NCI-H1105 (cell line): ENCODE measurements at places on chromosomes 3 and 15.

DNA sequence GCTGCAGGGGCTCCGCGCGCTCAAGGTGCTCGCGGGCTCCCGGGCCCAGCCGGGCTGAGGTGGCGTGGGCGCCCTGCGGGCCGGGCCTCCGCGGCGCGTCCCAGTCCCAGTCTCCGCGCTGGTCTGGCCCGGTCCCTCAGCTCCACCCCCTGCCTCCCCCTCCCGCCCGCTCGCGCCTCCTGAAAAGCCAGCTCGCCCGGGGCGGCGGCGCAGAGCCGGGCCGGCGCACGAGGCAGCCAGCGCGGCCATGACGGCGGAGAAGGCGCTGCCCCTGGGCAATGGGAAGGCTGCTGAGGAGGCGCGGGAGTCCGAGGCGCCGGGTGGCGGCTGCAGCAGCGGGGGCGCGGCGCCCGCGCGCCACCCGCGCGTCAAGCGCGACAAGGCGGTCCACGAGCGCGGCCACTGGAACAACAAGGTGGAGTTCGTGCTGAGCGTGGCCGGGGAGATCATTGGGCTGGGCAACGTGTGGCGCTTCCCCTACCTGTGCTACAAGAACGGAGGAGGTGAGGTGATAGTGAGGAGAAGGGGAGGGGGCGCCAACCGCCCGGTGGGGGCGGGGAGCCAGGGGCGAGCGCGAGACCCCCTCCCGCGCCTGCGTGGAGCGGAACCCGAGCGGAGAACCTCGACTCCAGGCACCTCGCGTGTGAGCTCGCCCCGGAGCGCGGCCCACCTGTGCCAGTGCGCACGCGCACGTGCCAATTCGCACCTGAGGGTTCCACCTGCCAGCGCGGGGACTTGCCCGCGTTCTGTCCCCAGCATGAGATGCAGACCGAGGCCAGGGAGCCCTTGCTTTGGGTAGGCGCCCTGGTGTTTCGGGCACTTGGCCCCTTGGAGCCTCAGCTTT lies at the start of gene SLC6A11:
SLC6A11 (plus strand) TSS at position 210 of the 844 bp plus-strand sequence; CDS start at position 248, 38 bp downstream.
- no peak for DNase-seq

- DNase-seq: no peak
Measured at GRCh38 chr3:52688266-52688665, 2.4 kb downstream of the GNL3 start.

- DNase-seq: no peak
Measured at GRCh38 chr3:10783360-10784351, 32.4 kb upstream of the SLC6A11 start.

- no peak for DNase-seq
Measured at GRCh38 chr3:100158918-100159330, 44.6 kb upstream of the FILIP1L start.

- no peak for DNase-seq
Measured at GRCh38 chr3:141227752-141228151, 3.9 kb upstream of the PXYLP1 start.

GRCh38 chr3:191355406-191355805 lies 25.1 kb upstream of the UTS2B start:
- no peak for DNase-seq

GRCh38 chr3:69126999-69127398 lies 4.6 kb upstream of the LMOD3 start:
- DNase-seq: no peak

- no peak for DNase-seq
Measured at GRCh38 chr15:38509152-38509551, 55.2 kb downstream of the FAM98B start.

GRCh38 chr15:64775551-64776401 lies at the start of gene RBPMS2:
TSS of gene RBPMS2 (minus strand) at chr15:64775589. CDS start at chr15:64775319, 270 bp downstream.
- no peak for DNase-seq

GRCh38 chr3:62149962-62150361 lies 223.4 kb downstream of the FEZF2 start:
- DNase-seq: no peak

DNA sequence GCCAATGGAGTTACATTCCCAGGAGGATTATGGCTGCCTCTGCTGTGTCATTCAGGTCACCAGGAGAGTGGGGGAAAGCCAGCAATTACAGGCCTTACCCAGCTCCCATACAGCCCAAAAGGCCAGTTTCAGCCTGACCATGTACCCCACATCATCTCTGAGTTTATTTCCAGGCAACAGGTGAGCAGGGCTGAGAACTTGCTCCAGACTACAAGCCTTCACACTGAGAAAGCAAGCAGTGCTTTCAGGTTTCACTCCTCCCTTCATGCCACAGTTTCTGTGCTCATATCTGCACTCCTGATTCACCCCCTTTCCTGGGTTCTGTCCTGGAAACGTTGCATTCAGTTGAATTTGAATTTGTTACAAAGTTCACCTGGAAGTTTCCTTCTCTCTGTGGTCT lies 68.1 kb upstream of the ABI3BP start:
- DNase-seq: no peak

DNA sequence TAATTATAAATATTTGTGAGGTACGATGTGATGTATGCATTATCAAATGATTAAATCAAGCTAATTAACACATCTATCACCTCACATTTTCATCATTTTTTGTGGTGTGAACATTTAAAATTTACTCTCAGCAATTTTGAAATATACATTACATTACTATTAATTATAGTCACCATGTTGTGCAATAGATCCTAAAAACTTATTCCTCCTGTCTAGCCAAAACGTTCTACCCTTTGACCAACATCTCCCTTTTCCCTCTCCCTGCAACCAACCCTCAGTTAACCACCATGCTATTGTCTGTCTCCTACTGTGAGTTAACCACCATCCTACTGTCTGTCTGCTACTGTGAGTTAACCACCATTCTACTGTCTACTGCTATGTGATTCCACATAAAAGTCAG lies 20.7 kb upstream of the SLMAP start:
- DNase-seq: no peak

DNA sequence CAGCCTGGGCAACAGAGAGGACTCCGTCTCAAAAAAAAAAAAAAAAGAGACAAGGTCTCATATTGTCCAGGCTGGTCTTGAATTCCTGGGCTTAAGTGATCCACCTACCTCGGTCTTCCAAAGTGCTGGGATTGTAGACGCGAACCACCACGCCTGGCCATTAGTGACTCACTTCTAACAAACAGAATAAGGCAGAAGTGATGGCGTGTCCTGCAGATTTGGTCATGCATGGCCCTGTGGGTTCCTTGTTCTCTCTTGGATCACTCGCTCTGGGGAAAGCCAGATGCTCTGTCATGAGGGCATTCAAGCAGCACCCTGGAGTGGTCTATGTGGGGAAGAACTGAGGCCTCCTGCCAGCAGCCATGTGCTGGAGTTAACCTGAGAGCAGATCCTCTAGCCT lies 27.4 kb upstream of the TJP1 start:
- DNase-seq: no peak

DNA sequence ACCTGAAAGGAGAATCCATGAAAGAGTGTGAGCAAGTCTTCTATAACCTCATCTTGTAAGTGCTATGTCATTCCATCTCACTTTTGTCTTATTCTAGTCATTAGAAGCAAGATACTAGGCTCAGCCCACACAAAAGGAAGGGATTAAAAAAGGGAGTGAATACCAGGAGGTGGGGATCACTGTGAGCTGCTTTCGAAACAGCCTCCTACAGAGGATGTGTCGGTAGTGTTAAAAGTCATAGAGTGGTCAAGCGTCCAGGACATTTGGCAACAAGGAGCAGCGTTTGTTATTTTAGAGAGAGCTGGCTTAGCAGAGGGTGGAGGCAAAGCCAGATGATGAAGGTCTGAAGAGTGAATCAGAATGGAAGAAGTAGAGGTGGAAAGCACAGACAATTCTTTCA lies 11.7 kb upstream of the ZNF148 start:
- no peak for DNase-seq

GRCh38 chr3:30614943-30615342 lies 8.5 kb downstream of the TGFBR2 start:
- no peak for DNase-seq

GRCh38 chr3:172347895-172348679 lies 100.2 kb downstream of the GHSR start:
- peak; percentile 13 for DNase-seq

GRCh38 chr15:36932070-36932469 lies 168.3 kb downstream of the MEIS2 start:
- DNase-seq: no peak

- DNase-seq: no peak
Measured at GRCh38 chr3:148865049-148865448, at the start of gene CPA3. TSS of gene CPA3 (plus strand) at chr3:148865296. CDS start at chr3:148865308, 12 bp downstream.

DNA sequence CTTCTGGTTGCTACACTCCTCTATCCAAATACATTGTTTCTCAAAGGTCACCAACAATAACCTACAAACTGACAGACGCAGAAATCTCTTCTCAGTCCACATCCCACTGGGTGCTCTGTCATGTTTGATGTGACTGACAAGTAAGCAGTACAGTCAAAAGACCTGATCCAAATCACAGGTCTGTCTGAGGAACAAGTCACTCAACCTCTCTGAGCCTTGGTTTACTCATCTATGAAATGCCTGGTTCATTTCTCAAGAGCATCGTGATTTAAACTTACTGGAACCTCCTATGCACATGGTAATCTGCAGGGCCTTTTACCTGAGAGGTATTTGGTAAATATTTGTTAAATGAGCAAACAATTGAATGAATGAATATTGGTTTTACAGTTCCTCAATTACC lies 5.5 kb downstream of the LRRC31 start:
- DNase-seq: no peak

DNA sequence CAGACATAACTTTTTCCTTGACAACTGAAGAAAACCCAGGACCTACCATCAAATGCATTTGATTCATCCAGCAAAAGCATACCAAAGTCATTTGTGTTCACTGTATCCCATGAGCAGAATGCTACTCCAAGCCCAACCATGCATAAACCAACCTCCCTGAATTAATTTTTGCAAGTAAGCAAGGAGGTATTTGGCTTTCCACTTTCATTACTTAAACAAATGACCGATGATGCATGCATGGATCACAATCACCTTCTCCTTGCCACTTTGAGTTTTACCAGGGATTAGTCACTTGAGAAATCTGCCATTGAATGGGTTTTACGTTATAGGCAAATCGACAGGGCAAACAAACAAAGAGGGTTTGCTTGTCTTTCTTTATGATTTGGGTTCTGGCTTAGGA lies 214.8 kb downstream of the FMN1 start:
- DNase-seq: no peak

GRCh38 chr15:77617476-77618230 lies 15.1 kb downstream of the LINGO1 start:
- DNase-seq: no peak

- DNase-seq: no peak
Measured at GRCh38 chr3:124397088-124397487, 333.2 kb upstream of the UMPS start.

GRCh38 chr15:50219820-50220219 lies 37.8 kb downstream of the SLC27A2 start:
- no peak for DNase-seq

- no peak for DNase-seq
Measured at GRCh38 chr15:94644433-94644832, 413.1 kb downstream of the MCTP2 start.

- DNase-seq: no peak
Measured at GRCh38 chr3:106428565-106428994, 559.8 kb upstream of the CBLB start.

DNA sequence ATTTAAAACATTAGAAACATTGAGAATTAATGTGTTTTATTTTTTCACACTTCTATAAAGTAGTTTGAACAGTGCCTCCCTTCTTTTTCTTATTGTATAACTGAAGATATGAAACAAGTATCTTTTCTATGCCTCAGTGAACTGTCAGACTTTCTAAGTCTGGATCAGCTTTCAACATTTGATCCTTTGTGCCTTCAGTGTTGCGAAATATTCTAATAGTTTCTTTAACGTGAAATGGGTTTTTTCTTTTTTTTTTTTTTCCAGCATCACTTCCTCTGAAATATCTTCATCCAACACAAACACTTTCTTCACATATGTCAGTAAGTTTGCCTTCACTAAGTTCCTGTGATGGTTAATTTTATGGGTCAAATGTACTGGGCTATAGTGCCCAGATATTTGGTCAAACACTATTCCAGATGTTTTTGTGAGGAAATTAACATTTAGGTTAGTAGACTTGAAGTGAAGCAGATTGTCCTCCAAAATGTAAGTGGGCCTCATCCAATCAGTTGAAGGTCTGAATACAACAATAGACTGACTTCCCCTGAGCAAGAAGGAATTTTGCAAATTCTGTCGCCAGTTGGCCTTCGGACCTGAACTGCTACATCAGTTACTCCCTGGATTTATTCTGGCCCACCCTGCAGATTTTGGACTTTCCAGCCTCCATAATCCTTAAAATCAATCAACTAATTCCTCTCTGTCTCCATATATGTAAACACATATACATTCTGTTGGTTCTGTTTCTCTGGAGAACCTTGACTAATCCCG lies 6.4 kb upstream of the CPOX start:
- DNase-seq: no peak

GRCh38 chr3:156093964-156094363 lies 26.4 kb upstream of the KCNAB1 start:
- no peak for DNase-seq

- peak; percentile 19 for DNase-seq
Measured at GRCh38 chr3:43923104-43923882, 232.6 kb downstream of the ABHD5 start.

GRCh38 chr3:17686613-17687012 lies 55.8 kb downstream of the TBC1D5 start:
- DNase-seq: no peak

DNA sequence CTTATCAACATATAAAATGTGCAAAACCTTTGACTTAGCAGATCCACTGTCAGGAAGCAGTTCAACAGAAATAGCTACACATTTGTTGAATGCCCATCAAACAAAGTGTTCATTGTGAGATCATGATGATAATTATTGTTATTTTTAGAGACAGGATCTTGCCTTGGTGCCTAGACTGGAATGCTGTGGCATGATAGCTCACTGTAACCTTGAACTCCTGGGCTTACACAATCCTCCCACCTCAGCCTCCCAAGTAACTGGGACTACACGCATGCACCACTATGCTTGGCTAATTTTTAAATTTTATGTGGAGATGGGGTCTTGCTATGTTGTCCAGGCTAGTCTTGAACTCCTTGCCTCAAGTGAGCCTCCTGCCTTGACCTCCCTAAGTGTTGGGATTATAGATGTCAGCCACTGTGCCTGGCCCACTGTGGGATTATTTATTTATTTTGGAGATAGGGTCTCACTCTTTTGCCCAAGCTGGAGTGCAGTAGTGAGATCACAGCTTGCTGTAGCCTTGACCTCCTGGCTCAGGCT lies 8.8 kb downstream of the MAP2K5 start:
- DNase-seq: no peak

DNA sequence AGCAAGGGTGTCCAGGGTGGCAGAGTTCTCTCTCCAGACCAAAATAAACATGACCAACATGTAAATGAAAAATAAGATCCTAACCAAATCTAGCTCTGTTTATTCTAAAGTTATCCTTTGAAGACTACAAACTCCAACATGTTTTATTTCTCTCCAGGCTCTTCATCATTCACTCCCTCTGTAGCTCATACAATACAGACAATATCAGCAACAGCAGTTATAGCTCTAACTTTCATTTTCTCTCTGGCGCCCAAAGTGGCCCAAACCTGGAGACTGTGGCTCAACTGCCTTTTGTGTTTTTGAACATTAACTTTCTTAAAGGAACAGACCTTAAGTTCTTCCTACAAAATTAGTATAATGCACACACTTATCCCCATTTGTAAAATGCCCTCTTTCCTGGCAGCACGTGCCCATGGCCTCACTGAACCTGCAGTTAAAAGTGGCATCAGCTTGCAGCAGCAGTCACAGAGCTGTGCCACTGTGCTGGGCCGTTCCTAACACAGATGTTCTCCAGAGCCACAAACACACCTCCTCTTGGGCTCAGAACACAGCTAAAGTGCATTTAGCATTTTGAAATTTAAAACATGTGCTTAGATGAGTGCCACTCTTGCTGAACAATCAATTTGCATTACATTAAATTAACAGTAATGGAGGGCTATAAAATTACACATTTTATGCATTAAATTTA lies 91.9 kb downstream of the RORA start:
- peak; percentile 21 for DNase-seq
